ENCODE measurements at places on chromosomes 7 and 10.
A peak's percentile ranks its signal among the peaks of the same experiment; 100 is the strongest.

DNA sequence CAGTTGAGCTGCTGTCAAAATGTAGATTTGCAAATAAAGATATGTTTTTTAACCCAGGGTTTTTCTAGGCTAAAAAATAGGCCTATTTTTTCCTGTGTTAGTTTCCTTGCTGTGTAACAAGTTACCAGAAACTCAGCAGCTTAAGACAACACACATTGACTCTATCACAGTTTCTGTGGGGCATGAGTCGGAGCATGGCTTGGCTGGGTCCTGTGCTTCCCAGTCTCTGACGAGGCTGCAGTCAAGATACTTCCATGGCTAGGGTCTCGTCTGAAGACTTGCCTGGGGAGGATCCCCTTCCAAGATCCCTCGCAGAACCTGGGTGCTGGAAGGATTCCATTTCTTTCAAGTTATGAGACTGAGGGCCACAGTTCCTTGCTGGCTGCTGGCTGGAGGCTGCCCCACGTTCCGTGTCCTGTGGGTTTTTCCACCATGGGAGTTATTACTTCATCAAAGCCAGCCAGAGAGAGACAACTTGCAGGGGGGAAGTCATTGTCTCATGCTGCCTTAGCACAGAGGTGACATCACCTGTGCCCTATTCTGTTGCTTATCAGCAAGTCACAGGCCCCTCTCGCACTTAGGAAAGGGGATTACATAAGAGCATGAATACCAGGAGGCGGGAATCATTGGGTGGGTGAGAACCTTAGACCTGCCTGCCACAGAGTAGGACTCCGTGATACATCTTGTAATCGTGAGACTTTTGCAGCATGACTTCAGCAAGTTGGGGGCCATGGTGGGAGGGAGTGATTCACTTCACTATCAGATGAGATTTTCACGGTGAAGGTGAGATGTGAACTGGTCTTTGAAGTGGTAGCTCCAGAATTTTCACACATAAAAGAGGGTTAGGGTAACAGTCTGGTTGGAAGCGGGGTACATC, 77.9 kb downstream of the CCNY start:
- no peak for DNase-seq

DNA sequence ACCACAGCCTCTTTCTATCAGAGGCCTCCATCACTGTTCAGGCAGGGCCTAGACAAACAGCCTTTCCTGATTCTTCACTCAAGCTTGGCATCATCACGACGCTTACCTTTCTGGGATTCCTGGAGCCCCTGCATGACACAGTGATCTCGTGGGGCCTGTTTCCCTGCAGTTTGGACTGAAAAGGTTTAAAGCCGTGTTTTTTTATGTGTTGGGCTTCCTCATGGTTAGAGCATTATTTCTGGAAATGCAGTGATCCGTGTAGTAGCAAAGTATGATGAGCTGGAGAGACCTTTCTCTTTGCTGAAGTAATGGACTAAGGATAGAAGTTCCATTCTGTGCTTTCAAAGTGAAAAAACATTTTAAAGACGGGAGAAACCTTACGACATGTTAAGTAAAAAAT, 169.1 kb downstream of the BMPER start:
- no peak for DNase-seq

DNA sequence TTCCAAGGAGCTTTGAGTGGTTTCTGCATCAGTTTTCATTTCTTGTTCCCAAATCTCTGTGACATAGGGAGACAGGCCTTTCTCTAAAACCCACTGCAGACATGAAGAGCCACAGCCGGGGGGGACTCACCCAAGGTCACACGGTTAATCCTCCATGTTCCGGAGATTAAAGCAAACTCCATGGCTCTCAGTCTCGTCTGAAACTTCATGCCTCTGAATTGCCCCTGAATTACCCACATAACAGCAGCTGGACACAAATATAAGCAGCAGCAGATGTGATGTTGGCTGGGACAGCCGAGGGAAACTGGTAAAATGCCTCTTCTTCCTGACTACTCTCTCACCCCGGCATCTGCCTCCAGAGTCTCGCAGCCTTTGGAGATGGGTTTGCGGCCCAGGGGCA, 402.2 kb downstream of the DNAJB6 start:
- no peak for DNase-seq

- peak; percentile 65 for DNase-seq
Measured at GRCh38 chr7:49255054-49255453, 330.7 kb downstream of the CDC14C start.

DNA sequence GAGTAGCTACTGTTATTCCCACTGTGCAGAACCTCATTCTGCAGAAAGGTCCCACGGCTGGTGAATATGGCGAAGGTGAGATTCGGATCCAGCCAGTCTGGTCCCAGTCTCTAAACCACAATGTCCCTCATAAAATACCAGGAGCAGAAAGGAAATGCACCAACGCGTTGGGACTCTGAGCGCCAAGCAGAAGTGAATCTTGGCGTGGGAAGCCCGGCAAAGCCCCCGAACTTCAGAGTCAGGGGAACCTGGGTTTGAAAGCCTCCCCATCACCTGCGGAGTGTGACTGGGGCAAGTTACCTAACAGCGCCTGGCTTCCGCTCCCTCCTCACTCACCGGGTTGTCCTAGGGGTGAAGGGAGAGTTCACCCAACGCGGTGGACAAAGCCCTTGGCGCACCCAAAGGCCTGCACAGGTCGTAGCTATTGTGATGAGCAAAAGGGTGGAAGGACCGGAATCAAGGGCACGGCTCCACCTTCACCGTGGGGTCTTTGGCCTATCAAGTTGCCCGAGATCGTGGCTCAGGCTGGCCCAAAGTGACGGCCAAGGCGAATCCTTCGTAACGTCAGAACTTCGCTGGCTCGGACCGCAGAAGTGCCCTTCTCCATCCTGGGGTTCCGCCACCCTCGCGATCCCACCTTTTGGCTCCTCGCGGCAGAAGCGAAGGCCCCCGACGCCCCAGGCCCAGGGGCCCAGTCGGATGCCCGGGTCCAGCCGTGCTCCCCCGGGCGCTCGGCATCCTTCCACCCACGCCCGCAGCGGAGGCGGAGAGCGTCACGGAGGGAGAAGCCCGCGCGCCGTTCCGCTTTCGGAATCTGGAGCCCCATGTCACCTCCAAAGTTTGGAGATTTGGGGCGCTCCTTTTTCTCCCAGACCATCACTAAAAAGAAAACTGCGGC, 811 bp downstream of the RGS10 start:
- DNase-seq, result peak; percentile 26

- DNase-seq, result no peak
Measured at GRCh38 chr10:31030260-31030659, 1.4 kb downstream of the ZNF438 start.

GRCh38 chr10:16570731-16571130, 49.1 kb upstream of the C1QL3 start:
- DNase-seq, result no peak

- peak; percentile 21 for DNase-seq
Measured at GRCh38 chr10:102593804-102594079, 50.5 kb upstream of the TRIM8 start.
